ENCODE measurements at places on chromosomes 7 and 10. TPM values are rescaled to one million over a fixed set of nuclear protein-coding genes. Genes with fewer than 3 reads are reported as not detected.

Gene PLPP4
- total RNA-seq: 0.85 TPM

Gene MINDY4
- 5.9 TPM for total RNA-seq

Gene PKD2L1
- total RNA-seq: not detected

Gene CPEB3
- total RNA-seq: 0.82 TPM

Gene PIK3CG
- total RNA-seq: not detected

Gene RBP4
- total RNA-seq: 1.2 TPM

Gene ATP6V0A4
- 0.58 TPM for total RNA-seq

Gene RNF32
- total RNA-seq: 3.2 TPM

Gene CUZD1
- total RNA-seq: not detected

Gene FGFBP3
- total RNA-seq: 0.12 TPM

Gene PDE6C
- not detected for total RNA-seq

Gene ANXA8L1
- total RNA-seq: 9.3 TPM

Gene TWIST1
- 70.1 TPM for total RNA-seq

Gene OR2A42
- total RNA-seq: not detected

Gene CALCR
- total RNA-seq: not detected

Gene GRM3
- not detected for total RNA-seq

Gene ACTR3C
- 0.09 TPM for total RNA-seq

Gene TEX36
- not detected for total RNA-seq

Gene ATE1
- total RNA-seq: 10.6 TPM

Gene CNPY1
- not detected for total RNA-seq

Gene RNF148
- total RNA-seq: 0.43 TPM

Gene EPDR1
- total RNA-seq: 5.8 TPM

Gene ACSM6
- not detected for total RNA-seq

Gene BAIAP2L1
- total RNA-seq: 1.3 TPM

Gene IPMK
- 4.8 TPM for total RNA-seq

Gene TAS2R4
- 0.09 TPM for total RNA-seq

Gene ZPBP
- total RNA-seq: not detected

Gene GTF2IRD1
- 16.6 TPM for total RNA-seq

Gene ZNF22
- 18.2 TPM for total RNA-seq

Gene CEP55
- total RNA-seq: 0.94 TPM

Gene TSPAN12
- total RNA-seq: 5.5 TPM

Gene STOX1
- total RNA-seq: 0.82 TPM

Gene SFXN3
- total RNA-seq: 54.8 TPM

Gene MCM10
- 1.2 TPM for total RNA-seq

Gene METTL27
- total RNA-seq: 7.0 TPM

Gene GLI3
- 5.3 TPM for total RNA-seq

Gene TNS3
- total RNA-seq: 59.6 TPM

Gene MUC12
- total RNA-seq: not detected

Gene CH25H
- 1.6 TPM for total RNA-seq

Gene GATA3
- total RNA-seq: 0.35 TPM

Gene GIMAP1
- total RNA-seq: not detected

Gene GPER1
- total RNA-seq: 3.4 TPM

Gene CISD1
- 19.0 TPM for total RNA-seq

Gene SCART1
- 2.1 TPM for total RNA-seq

Gene TLX1
- not detected for total RNA-seq

Gene SLC26A3
- total RNA-seq: not detected

Gene SPDYE5
- not detected for total RNA-seq

Gene SDHAF3
- total RNA-seq: 10.8 TPM

Gene SFTPA1
- not detected for total RNA-seq

Gene ZNF679
- total RNA-seq: not detected

Gene SFTPA2
- not detected for total RNA-seq

Gene AKR1C8
- total RNA-seq: not detected

Gene TMEM184A
- not detected for total RNA-seq

Gene ZNF467
- total RNA-seq: 14.0 TPM
